ENCODE measurements at places on chromosomes 13 and 19.

- DNase-seq, result no peak
Measured at GRCh38 chr13:110246530-110246929, 60.4 kb downstream of the COL4A1 start.

DNA sequence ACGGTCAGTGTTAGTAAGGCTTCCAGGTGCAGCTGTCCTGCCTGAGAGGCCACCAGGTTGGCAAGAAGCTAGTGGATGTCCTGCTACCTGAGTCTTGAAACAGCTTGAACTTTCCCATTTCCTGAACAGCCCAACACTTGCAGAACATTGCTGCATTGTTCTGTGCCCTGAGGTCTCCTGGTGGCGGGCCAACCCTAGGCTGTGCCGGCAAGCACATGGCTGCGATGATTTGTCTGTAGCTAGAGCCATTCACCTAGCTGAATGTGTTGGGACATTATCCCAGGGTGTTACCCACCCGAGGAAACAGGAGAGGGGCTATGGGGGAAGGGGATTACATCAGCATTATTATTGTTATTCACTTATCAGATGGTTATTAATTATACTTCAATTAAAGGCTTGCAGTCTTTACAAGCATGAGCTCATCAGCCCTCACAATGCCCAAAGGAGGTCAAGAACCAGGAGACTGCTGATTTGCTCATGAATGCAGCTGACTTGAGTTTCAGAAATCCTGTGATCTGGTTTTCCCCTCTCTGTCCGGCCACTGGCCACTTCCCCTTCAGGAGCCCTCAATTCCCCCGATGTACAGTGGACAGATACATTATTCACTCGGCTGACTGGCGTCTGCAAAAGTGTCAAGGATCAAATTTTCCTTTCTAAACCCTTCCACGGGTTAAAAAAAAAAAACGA, 187.6 kb upstream of the TSC22D1 start:
- DNase-seq, result no peak

GRCh38 chr13:20939662-20940061, 37.1 kb upstream of the XPO4 start:
- no peak for DNase-seq

DNA sequence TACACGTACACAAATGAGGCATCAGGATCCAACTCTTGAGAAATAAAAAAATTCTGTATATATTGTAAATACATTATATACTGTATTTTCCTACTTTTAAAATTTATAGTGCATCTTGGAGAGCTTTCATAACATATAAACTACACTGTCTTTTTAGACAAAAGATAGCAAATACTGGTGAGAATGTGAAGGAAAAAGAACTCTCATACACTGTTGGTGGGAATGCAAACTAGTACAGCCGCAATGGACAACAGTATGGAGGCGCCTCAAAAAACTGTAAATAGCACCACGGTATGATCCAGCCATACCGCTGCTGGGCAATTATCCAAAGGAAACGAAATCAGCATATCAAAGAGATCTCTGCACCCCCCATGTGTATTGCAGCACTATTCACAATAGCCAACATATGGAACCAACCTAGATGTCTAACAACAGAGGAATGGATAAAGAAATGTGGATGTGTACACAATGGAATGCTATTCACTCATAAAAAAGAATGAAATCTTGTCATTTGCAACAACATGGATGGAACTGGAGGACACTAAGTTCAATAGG, 292.4 kb downstream of the EFNB2 start:
- DNase-seq, result no peak

GRCh38 chr13:64935441-64935840, 2294.7 kb downstream of the PCDH9 start:
- DNase-seq, result no peak

GRCh38 chr19:18289471-18290301, 8.3 kb upstream of the JUND start:
- DNase-seq, result no peak

GRCh38 chr13:36074659-36075058, 56.5 kb downstream of the DCLK1 start:
- no peak for DNase-seq

- no peak for DNase-seq
Measured at GRCh38 chr13:76656500-76656899, 229.7 kb downstream of the KCTD12 start.

GRCh38 chr13:98856983-98857382, 104.5 kb upstream of the SLC15A1 start:
- DNase-seq, result no peak

- DNase-seq, result no peak
Measured at GRCh38 chr19:45560686-45561085, 23.9 kb downstream of the OPA3 start.

GRCh38 chr19:5997371-5997770, 19.4 kb upstream of the RANBP3 start:
- no peak for DNase-seq

- DNase-seq, result no peak
Measured at GRCh38 chr19:14142262-14143190, 6.1 kb upstream of the ASF1B start.

GRCh38 chr19:47813304-47813994, 8.3 kb upstream of the CRX start:
- peak; percentile 88 for DNase-seq

- DNase-seq, result no peak
Measured at GRCh38 chr13:42239644-42240043, 32.3 kb upstream of the AKAP11 start.
